ENCODE measurements at places on chromosomes 1 and 21.

DNA sequence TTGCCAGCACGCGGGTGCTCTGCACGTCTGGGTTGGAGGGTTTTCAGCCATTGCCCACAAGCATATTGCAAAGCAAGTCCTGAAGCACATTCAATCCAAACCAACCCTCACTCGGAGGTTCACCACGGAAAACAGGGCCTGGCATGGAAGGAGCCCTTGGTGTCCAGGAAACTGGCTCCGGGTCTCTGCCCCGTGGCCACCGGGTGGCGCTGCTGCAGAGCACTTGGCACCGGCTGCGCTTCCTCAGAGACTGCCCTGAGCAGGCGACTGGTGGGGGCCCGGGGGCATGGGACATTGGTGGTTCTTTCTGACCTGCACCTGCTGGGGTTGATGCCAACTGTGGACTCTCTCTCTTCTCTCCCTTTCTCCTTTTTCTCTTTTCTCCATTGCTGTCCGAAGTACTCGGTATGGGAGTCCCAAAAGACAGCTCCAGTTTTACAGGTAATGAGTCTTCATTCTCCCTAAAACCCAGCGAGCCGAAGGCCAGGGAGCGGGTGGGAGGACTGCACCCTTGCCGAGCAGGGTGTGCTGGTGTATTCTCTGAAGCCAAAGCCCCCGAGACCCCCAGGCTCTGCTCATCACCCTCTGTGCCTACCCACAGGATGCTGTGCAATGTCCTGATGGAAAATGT lies 4.1 kb upstream of the KCNAB2 start:
- no peak for DNase-seq

- no peak for DNase-seq
Observed at GRCh38 chr1:239363930-239364329, 22.4 kb upstream of the CHRM3 start.

DNA sequence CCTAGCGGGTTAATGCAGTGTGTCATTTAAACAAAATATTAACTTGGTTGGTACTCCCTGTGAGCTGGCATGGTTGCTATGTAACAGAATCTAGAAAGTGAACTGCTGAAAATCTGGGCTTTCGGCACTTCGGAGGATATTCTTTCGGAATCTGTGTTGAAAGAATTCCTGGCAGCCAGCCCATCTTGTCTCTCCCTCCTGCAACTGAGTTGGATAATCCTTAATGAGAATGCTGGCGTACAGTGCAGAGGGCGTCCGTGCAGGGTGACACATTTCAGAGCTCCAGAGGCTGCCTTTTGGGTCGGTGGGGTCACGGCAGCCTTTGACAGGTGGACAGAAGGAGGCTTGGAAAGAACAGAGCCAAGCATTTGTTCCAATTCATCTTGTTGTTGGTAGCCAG lies 3.7 kb downstream of the KAZN start:
- DNase-seq: no peak

DNA sequence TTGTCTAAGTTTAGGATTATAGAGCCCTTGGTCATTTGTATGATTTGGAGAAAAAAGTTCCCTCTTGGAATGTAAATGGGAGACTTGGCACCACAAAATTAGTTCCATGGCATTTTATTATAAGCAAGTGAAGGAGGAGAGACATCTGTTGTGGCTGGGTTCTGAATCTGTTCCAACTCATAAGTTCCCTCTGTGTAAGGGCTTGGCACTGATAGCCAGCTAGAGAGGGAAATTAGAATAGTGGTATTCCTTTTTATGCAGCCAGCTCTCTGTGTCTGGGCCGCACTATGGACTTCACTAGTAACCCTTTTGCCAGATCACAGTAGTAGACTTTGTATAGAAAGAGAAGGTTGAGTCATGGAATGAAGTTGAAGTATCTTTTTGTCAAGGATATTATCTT lies 31.1 kb downstream of the GNAI3 start:
- no peak for DNase-seq

DNA sequence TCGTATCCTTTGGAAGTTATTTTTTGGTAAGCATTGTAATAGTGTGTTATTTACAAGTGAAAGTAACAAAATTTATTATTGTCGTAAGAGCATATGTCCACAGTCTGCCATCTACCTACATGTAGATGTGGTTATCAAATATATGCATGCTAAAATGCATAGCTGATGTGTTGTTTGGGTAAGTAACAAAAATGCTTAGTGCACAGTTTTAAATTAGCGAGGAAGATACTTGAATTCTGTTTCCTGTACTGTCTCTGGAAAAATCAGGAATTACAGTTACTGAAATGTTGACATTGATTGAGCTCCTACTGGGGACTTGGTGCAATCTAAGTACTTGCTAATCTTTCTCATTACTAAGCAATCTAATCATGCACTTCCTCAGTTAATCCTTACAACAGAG lies 14.3 kb downstream of the WDR64 start:
- DNase-seq: no peak

DNA sequence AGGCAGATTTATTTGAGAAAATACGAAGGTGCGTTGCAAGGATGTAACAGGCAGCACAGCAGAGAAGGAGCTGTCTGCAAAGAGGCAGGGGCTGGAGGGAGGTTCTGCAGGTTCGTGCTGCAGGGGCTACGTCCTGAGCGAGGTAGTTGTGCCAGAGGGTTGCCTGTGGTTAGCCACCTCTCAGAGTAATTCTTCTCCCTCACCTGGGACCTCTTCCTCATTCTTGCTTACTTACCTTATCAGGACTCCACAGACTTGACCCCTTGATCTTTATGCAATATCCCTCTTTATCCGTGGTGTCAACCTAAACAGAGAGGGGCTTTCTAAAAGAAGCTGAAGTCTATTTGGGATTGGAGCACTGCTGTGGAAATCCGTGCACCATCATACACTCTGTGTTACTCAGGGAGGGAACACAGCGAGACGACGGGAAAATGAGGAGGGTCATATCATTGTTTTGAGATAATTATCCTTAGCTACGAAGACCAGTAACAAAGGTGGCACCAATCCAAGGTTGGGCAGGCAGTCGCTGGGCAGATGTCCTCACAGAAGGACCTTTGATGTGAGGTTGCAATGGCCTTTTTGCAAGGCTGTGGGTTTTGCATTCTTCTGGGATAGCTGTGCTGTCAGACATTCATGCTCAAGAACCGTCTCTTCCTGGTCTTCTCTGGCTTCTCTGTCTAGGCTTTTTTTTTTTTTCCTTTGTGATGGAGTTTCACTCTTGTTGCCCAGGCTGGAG lies 82.8 kb downstream of the WDR4 start:
- no peak for DNase-seq

DNA sequence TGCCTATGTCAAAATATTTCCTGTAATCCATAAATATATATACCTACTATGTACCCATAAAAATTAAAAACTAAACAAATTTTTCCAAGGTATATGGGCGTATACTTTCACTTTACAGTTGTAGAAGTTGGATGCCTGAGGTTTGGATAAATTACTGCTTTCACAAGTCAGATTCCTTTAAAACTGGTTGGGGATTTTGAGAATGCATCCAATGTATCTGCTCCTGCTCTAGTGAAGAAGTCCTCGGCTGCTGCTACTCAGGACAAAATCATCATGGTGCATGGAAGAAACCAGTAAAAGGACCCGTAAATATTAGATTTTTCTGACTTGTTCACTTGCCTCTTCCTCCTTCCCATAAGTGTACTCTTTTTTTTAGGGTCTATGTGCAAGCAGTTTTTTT lies 841.1 kb downstream of the USP25 start:
- DNase-seq: no peak

- no peak for DNase-seq
Observed at GRCh38 chr1:11072216-11072917, 12.5 kb upstream of the SRM start.

- no peak for DNase-seq
Observed at GRCh38 chr1:13581446-13581845, 2.2 kb upstream of the PDPN start.

DNA sequence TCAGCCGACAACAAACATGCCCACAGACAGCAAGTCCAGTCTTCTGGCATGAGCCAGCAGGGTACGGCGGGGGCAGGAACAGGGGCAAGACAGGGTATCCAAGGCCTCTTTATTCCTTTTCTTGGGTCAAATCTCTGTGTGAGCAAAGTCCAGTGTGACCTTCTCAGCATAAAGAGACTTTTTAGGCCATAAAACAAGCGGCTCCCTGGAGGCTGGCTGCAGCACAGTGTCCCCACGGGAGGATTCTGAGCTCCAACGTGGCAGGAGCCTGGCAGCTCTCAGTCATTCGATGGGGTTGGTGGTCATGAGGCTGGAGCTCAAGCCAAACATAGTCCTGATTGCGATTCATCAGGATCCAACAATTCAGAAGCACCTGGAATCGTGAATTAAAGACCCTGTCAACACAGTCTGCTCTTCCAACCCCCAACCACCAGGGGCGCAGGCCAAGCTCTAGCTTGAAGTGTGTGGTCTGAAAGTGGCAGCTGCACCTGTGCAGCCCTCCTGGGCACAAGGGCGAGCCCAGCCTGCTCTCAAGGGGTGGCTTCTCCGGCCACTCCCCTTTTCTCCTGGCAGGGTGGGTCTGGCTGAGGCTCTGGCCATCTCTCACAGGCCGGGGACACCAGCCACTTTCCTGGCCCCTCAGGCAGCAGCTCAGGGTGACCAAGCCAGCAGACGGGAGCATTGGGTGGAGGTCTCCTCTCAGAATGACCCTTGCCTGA lies 62.1 kb downstream of the SLC66A1 start:
- DNase-seq: no peak

- no peak for DNase-seq
Observed at GRCh38 chr1:95021805-95022643, 50.7 kb downstream of the ALG14 start.

DNA sequence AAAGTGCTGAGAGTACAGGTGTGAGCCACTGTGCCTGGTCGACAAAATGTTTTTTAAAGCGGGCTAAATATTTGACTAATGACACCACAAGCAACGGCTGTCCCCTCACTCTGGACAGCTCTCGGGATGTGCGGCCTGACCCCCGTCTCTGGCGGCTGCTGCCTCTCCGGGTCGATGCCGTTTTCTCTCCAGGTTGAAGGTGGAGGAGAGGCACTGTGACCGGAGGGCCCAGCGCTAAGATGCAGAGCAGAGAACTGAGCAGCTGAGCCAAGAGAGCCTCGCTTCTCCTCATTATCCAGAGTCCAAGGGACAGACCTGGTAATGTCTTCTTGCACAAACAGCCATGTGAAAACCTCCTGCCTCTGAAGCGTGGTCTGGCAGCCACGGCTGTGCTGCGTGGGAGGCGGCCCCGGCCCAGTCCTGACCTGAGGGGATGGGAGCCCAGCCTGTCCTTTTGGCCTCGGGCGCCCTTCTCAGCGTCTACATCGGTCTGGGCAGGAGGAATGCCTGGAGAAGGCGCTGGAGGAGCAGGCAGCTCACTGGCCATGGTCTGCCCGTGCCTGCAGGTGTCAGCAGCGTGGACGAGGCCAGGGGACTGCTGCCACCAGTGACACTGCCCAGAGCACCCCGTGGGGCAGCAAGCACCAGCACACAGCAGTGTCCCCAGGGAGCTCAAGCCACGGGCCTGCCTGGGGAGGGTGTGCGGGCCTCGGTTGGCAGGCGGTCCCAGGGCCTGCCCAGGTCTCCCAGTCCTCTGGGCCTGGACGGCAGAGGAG lies 10.3 kb downstream of the MORN1 start:
- no peak for DNase-seq

DNA sequence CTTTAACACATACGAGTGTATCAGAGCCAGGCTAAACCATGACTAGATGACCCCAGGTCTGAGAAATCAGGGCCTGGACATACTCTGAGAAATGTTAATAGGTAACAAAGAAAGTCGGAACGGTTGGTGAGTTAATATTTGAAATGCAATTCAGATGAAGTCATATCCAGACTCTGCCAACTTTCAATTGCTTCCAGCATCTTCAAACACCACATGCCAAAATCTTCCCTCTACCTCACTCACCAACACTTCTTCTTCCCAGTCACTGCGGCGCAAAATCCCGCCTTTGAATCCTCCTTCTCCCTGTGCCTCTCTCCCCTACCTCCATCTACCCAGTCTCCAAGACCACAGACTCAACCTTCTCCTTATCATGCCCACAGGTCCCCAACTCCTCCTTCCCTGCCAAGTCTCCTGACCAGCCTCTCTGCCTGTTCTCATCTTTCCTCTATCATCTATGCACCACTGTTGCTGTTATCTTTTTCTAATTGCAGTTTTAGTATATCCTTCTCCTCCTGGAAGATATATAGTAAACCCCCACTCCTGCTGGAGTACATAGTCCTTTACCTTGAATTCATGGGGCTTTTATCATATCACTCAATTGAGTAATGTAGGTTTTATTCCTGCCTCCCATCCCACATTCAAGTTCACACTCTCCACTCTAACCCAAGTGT lies 41.3 kb downstream of the ZBTB18 start:
- no peak for DNase-seq

DNA sequence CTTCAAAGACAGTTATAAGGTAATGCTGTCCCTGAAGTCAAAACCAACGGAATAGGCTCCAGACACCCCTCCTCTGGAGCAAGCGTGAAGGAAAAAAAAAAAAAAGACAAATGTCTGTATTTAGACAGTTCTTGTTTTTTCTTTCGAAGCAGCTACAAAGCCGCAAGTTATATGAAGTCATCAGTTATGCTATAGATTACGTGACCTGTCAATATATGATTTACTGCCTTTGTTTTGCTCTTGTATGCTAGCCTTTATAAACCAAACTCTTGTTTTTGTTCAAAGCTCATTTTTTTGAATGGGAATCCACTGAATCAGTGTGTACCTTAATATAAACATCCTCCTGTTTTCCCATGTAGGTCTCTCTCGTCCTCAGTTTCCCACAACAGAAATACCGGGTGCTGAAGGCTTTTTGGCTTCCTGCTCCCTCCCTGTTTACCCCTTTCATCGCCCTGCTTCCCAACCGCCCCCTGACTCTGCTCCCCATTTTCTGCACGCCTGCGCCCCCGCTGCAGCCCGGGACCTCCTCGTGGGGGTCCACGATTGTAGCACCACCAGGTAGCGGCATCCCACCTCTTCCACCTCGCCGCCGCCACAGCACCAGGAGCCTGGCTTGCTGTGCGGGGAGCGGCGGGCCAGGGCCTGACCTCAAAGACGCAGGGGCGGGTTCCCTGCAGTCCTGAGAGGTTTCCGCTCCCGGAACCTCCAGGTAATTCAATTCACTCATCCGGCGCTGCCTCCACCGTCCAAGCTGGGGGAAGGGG lies 5.2 kb upstream of the ZNF678 start:
- no peak for DNase-seq
